Naive thymus-derived CD8-positive, alpha-beta T cell (primary cell): ENCODE measurements at places on chromosomes 1 and 21. TPM values are rescaled to one million over a fixed set of nuclear protein-coding genes. Genes with fewer than 3 reads are reported as not detected.

Gene CD1E
- polyA plus RNA-seq, result not detected

Gene CD101
- 39.2 TPM for polyA plus RNA-seq

Gene TRIM67
- not detected for polyA plus RNA-seq

Gene LRP8
- 1.3 TPM for polyA plus RNA-seq

Gene LCE6A
- not detected for polyA plus RNA-seq

Gene HMCN1
- polyA plus RNA-seq, result not detected

Gene PGLYRP4
- not detected for polyA plus RNA-seq
